ENCODE measurements at places on chromosomes 2 and 18.

DNA sequence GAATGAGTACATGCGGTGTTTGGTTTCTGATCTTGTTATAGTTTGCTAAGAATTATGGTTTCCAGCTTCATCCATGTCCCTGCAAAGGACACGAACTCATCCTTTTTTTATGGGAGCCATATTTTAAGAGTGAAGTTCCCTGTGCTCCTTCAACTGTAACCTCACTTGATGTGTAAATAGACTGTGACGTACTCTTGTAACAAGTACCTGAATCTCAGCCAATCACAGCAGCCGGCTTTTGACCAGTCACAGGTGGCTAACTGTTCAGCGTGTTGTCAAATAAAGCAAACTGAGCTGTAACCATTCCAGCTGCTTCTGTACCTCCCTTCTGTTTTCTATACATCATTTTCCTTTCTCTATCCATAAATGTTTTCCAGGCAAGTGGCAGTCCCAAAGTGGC is 774.3 kb upstream of the HS6ST1 start:
- DNase-seq, result no peak

DNA sequence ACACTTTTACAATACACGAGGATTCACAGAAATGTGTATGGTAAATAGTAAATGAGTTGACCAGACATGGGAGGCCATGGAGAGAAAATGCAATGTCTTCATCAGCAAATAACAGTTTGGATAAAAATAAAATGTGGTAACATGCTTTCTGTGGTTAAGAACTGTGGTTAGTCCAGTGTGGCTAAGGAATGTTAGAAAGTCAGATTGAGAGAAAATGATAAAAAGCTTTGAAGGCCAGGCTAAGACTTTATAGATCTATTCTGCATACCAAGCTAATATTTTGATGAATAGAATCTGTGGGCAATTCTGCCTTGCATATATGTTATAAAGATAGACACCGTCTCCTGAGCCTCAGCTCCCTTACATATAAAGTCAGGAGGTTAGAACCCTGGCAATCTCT is 215.9 kb downstream of the SOX11 start:
- no peak for DNase-seq

DNA sequence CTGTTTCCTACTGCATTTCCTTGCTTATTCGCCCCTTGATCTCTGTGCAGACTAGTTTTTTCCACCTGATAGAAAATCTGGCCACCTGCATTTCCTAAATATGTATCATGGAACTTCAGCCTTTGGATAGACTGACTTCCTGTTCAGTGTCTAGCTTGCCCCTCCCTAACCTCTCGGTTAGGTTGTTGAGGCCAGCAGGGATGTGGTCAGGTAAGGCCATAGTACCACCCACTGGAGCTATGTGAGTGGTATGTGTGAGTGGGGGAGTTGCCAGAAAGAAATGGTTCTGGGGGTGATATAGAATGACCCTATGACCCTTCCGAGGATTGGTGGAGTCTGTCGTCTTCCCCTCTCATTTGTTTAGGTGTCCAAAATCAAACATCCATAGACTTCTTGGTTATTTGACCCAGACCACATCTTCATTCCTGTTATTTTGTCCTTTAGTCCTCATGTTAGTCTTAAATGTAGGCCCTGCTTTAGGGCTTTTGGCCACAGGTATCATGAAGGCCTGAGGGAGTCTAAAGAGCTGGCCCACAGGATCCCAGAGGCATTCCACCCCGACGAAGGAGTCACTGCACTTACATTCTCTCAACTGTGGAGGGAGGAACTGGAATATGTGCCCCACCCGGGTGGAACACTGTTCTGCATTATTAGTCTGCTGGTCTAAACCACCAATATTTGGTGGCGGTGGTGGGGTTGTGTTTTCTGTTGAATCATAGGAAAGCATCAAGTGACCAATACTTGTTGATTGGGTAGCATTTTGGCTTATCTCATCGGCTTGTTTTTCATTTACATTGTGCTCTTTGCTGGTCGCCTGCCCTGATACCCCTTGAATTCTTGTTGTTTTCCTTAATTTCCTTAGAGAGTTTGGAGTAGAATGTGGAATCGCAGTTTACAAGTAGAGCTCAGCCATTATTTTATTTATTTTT is 21.9 kb downstream of the CAB39 start:
- no peak for DNase-seq

GRCh38 chr2:15222856-15223255 is 338.3 kb downstream of the NBAS start:
- no peak for DNase-seq

DNA sequence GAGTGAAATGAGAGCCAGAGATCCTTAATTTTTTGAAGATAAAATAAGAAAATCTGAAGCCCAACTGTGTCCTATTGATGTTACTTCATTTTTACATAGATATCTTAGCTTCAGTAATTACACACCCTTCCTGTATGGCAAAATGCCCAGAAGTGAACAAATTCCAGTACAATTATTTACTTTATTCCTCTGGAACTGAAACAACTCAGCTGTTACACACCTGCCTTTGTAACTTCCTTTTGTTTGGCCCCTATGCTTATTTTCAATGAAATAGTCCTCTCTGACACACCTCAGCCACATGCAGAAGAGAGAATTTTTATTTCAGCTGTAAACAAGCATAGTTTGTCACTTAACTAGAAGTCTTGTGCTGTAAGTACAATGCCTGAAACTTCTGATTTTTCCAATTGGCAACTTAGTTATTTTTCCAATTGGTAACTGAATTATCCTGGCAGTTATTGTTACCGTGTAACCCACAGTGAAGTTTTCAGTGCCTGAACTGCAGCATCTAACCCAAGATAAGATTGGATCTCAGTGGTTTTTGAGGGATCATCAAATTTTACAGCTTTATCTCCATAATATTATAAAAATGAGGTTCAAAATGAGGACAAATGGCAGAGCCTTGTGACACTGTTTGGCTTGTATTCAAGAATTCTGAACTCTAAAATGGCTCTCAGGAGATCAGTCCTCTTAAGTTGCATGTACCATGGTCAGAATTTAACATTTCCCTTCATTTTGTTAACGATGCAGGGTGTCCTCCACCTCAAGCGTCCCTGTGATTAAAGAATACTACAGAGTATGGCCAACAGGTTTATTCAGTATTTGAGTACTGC is 82.6 kb downstream of the PKP4 start:
- DNase-seq, result no peak

DNA sequence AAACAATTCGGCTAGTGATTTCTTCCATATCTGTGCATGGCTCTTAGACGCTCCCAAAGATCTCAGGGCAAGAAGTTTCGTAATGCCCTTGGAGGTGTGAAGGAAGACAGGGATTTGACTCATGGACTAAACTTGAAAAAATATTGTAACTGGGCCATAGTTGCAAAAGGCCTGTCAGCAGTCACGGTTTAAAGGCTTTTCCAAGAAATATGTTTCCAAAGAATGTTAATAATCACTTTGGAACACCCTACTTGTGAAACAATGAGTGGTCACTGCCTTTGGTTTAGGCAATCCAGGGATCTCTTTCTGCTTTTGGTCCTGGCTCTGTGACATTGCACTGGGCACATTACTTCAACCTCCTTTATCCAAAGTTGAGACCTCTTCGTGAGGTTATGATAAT is 102.5 kb upstream of the RASGRP3 start:
- DNase-seq, result no peak

GRCh38 chr2:218996937-218997336 is 3.7 kb upstream of the CRYBA2 start:
- no peak for DNase-seq

- no peak for DNase-seq
These were observed 480.1 kb upstream of the TCF4 start for GRCh38 chr18:56067969-56068671.

DNA sequence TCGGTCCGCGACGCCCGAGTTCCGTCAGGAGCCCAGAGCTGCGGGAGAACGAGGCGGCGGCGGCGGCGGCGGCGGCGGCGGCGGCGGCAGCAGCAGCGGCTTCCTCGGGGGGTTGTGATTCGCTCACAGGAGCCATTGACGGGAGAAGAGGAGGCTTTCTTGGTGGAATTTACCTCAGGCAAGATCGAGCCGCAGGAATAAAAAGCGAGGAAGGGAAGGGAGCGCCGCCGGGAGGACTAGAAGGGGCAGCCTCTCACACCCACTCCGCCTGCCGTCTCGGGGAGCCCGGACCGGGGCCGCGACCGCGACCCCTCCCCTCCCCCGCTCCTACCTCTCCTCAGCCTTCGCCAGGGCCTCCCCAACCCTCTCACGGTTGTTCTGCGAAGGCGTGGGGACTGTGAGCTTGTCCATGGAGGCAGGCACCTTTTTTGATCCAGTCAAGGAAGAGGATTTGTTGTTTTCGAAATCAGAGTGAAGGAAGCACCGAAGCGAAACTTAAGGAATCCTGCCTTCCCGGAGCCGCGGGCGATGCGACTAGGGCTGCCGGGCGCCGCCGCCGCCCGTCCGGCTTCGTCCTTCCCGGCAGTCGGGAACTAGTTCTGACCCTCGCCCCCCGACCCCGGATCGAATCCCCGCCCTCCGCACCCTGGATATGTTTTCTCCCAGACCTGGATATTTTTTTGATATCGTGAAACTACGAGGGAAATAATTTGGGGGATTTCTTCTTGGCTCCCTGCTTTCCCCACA is 506 bp downstream of the BMPR2 start:
- DNase-seq, result peak; percentile 40

GRCh38 chr2:636641-637405 is 40.4 kb downstream of the TMEM18 start:
- peak; percentile 73 for DNase-seq

Measured in GM10248 (cell line).